ENCODE measurements at places on chromosomes 16 and 17. TPM values are rescaled to one million over a fixed set of nuclear protein-coding genes. Genes with fewer than 3 reads are reported as not detected.

- DNase-seq, result no peak
- no peaks in the 10 kb centered on the region for H3K27me3 ChIP-seq
Measured at GRCh38 chr17:29358416-29358815, 31.7 kb upstream of the TAOK1 start.

DNA sequence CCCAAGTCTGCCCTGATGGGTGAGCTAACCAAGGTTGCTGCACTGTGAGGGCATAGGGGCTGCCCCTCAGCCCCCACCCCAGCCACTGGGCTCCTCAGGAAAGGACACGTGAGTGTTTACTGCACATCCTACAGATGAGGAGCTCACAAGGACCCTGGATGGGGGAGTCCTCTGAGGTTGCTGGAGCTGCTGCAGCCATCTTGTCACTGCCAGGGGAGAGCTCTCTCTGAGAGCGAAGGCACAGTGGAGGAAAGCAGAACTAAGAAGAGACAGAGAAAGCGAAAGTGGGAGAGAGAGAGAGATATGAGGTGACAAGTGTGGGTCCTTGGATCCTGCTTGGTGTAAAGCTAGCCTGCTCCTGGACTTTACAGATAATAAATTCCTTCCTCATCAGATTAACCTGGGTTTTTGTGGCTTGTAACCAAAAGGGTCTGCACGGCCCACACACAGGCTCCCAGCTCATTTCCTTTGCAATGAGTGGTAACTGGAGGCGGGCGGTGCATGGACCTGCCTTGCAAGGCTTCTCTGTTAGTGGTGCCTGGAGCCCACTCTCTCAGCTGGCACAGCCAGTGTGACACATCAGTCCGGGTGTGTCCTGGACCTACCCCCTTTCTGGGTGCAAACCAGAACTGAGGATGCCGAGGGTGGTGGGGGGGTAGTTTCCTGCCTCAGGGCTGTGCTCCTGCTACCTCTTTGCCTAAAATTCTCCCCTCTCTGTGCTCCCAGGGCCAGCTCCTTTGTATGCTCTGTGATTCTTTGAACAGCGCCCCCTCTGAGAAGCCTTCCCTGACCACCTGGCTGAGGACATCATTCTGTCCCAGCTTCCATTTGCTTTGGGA lies 14.2 kb downstream of the SNX20 start:
- DNase-seq, result peak; percentile 43
- peak overlapping the region; percentile 86 for H3K27ac ChIP-seq

DNA sequence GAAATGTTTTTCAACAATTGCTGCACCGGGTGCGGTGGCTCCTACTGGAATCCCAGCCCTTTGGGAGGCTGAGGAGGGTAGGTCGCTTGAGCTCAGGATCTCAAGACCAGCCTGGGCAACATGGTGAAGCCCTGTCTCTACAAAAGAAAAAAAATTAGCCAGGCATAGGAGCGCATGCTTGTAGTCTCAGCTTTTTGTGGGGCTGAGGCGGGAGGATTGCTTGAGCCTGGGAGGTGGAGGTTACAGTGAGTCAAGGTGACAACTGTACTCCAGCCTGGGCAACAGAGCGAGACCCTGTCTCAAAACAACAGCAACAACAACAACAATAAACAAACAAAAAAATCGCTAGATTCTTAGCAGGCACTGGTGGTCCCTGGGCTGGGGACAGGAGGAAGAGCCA lies 28.5 kb downstream of the IL21R start:
- H3K36me3 ChIP-seq, result peaks cover 83% of the 10 kb centered on the region
- DNase-seq, result no peak
- H3K27me3 ChIP-seq, result no peaks in the 10 kb centered on the region
- peaks cover 45% of the 10 kb centered on the region for H3K4me1 ChIP-seq
- H3K4me3 ChIP-seq, result no peak overlapping the region

- no peak for DNase-seq
- peaks cover 7% of the 10 kb centered on the region for H3K4me1 ChIP-seq
- no peaks in the 10 kb centered on the region for H3K27me3 ChIP-seq
- H3K4me3 ChIP-seq, result no peak overlapping the region
Measured at GRCh38 chr17:41498276-41498675, 7.1 kb downstream of the KRT13 start.

DNA sequence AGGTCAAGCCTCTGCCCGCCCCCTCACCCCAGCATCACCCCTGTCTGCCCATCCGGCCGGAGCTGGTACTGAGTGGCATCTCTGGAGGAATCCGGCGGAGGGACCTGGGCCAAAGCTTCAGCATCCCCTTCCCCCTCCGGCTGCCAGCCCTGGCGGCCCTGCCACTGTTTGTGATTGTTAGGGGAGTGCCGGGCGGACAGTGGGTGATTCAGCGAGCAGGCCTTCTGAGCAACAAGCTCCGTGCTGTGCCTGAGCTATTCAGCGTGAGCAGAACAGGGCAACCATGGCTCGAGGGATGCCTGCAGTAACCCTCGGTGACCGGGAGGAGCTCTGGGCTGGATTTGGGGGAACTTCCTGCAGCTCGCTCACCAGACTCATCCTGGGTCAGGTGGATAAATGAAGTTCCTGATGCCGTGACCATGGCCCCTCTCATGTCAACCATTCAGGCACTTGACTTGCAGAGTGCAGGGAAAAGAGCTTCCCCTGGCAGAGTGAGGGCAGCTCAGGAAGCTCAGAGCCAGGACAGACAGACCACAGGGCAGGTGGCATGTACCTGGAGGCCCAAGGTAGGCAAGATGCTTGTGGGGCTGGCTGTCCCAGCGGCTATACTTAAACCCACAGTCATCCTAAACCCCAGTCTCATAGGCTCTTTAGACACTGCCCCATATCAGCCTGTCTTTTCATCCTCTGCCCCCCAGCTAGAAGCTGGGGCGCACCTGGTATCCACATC lies 24.3 kb upstream of the MLKL start:
- DNase-seq, result no peak
- H3K27ac ChIP-seq, result no peak overlapping the region
- H3K27me3 ChIP-seq, result peaks cover 2% of the 10 kb centered on the region
- no peak overlapping the region for H3K4me3 ChIP-seq

DNA sequence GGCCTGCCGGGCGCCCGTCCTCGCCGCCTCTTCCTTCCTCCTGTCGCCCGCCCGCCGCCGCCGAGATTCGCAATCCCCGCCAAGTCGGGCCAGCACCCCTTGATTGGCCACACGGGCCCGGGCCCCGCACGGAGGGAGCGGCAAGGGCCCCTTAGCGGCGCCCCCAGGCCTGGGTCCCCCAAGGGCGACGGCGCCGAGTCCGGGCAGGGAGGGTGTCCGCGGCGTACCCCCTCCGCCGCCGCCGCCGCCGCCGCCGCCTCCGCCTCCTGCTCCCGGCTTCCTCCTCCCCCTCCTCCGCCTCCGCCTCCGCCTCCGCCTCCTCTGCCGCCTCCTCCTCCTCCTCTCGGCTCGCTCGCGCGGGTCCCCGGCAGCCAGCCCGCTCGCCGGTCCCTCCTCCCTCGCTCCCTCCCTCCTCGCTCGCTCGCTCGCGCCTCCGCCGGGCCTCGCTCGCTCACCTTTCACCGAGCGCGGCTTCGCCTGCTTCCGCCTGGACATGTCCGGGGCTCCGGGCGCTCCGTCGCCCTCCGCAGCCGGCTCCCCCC lies 561 bp downstream of the ZNF423 start:
- H3K4me1 ChIP-seq, result peaks cover 5% of the 10 kb centered on the region
- no peak overlapping the region for H3K27ac ChIP-seq
- H3K27me3 ChIP-seq, result peaks cover 44% of the 10 kb centered on the region
- peak overlapping the region; percentile 17 for H3K4me3 ChIP-seq
- no peaks in the 10 kb centered on the region for H3K36me3 ChIP-seq

The XPO6 gene
- total RNA-seq, result 230 TPM

Data from activated T-helper 2 cell treated with anti-CD3 and anti-CD28 coated beads, Interferon-gamma antibody, Interleukin-2, Interleukin-4, amounts not matched to agents 10 μg/mL and 5 μg/mL and 100 μg/mL, durations not matched to agents 14 hours and 24 hours and 36 hours (primary cell).